ENCODE measurements at places on chromosomes 4 and X.

DNA sequence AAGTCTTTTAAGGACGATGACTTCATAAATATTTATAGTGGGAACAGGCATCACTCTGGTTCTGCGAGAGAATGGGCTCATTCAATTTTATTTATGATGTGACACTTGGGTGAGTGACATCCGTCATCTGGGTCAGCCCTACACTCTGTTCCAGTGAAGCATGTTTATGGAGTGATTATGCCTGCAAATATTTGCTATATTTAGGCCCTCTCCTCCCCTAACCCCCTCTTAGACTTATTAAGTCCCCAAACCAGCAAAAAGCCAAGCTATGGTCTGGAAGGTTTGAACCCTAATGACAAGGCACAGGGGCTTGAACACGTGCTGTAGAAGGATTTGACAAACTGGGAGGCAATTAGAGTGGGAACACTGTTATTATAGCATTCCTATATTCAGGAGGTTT is 55.9 kb downstream of the C4orf51 start:
- DNase-seq: no peak

- DNase-seq: no peak
These were observed 7.0 kb downstream of the SFRP2 start for GRCh38 chr4:153781717-153782416.

GRCh38 chr4:151251603-151252304 is 25.2 kb upstream of the PRSS48 start:
- DNase-seq: no peak

DNA sequence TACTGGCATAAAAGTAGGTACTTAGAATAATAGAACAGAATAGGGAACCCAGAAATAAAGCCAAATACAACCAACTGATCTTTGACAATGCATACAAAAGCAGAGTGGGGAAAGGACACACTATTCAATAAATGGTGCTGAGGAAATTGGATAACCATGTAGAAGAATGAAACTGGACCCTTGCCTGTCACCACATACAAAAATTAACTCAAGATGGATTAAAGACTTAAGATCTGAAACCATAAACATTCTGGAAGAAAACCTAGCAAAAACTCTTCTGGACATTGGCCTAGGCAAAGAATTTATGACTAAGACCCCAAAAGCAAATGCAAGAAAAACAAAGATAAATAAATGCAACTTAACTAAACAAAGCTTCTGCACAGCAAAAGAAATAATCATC is 45.6 kb downstream of the ARFIP1 start:
- no peak for DNase-seq

DNA sequence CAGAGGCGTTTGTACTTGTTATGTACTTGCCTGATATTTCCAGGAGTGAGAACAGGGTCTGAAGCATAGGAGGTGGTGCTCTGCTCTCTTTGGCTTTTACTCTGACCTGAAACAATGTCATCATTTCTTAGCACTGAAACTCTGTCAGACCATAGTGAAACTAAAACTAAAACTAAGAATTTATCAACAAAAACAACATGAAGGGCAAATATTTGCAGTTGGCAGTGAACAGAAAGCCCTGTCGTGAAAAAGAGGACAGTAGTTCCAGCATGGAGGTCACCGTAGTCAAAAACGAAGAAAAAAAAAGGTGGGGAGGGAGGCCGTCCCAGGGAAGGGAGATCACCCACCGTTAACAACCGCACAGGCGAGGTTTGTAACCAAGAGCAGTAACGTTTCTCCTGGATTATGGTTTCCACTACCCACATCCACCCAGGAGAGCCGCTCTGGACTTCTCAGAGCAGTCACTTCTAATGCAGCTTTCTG is 97.5 kb downstream of the ANK2 start:
- no peak for DNase-seq

DNA sequence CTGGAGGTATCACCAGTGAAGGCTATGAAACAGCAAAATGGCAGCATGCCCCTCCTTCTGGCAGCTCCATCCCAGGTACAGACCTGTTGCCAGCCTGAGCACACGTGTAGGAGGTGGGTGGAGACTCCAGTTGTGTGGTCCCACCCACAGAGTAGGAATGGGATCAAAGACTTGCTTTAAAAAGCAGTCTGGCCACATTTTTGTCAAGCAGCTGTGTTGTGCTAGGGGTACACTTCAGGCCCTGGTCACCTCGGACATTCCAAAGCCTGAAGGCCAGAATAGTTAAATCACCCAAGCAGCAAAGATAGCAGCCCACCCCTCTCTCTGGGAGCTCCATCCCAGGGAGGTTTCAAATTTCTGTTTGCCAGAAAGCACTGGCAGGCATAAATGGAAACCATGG is 20.3 kb upstream of the AMBN start:
- DNase-seq: no peak

- no peak for DNase-seq
These were observed 8.8 kb upstream of the XIAP start for GRCh38 chrX:123851079-123851478.

DNA sequence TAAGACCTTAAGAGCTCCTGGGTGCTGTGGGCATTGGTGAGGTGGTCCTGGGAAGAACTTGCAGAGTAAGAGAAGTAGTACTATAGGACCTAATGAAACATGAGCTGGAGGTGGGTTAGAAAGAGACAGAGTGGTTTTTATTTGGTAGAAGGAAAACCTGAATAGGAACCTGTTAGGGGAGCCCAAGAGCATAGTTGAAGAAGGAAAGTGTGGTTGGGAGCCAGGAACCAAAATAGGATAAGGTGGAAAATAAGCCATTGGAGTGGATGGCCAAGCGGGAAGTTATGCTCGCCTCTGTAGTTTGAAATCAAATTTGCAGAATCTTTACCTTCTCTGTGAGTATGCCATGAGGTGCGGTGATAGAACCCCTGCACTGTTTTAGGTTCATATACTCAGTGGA is 26.7 kb downstream of the GAB1 start:
- DNase-seq: no peak

DNA sequence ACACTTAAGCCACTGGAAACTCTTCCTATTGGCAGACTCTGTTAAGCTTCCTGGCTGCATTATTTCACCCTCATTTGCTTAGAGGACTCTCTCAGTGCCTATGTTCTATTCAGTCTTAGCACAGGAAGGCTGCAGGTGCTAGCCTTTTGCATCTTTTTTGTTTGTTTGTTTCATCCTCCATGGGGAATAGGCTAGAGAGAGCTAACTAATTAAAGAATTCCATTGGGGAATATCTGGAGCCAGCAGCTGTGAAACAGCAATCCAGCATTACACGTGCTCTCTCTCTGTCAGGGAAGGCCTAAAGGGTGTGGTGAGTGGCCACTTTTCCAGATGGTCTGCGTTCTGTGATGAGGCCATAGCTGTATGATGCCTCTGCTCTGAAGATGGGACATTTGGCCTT is 633.6 kb downstream of the SPRY1 start:
- DNase-seq: no peak

GRCh38 chr4:4559596-4559995 is 17.7 kb upstream of the STX18 start:
- no peak for DNase-seq

DNA sequence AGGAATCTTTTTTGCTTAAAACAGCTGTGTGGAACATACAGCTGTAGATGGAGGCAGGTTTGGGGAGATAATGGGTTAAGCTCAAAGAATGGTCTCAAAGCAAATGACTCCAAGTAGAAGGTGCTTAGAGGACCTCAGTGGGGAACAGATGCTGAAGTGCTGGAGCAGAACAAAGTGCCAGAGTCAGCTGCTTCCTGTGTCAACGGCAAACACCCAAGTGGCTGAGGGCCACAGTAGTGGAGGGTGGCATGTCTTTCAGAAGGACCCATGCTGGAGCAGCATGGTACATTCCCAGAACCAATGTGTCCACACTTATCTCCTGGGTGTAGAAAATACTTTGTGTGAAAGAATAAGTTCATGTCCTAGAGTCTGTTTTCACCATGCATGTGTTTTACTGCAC is 197.5 kb downstream of the CCNG2 start:
- no peak for DNase-seq
